ENCODE measurements at places on chromosomes 4 and X.

DNA sequence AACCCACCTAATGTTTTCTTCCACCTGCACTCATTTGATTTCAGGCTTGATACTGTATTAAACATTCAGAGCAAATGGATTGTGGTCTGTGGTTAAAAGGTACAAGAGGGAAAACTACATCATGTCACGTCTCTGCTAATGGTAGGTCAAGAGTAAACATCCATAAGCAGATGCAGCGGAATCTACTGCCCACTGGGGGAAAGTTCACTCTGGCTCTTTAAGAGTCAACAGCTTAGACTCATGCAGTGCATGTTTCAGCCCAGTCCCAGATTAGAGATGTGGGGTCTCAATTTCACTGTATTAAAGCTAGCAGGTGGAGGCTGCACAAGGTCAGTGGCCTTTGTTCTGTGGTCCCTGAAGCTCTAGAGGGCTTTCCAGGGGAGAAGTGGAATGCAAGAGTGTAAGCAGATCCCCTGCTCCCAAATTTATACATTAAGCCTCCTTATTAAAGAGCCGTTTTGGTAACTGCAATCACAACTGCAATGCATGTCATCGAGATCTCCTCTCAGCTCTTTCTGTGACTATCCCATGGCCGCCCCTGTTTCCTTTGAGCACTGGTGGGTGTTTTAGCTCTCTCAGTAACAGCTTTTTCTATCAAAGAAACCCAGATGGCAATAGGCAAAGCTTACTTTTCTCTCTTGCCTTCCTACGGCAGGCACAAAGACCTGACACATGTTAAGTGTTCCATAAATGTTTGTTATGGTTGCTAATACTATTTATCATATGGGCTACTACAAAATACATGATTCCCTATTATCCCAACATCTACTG is 53.4 kb downstream of the LDB2 start:
- no peak for DNase-seq

- no peak for DNase-seq
These were observed 85.9 kb downstream of the CLDN34 start for GRCh38 chrX:10052906-10053625.

GRCh38 chr4:68152411-68152810 is 22.7 kb upstream of the TMPRSS11F start:
- no peak for DNase-seq

DNA sequence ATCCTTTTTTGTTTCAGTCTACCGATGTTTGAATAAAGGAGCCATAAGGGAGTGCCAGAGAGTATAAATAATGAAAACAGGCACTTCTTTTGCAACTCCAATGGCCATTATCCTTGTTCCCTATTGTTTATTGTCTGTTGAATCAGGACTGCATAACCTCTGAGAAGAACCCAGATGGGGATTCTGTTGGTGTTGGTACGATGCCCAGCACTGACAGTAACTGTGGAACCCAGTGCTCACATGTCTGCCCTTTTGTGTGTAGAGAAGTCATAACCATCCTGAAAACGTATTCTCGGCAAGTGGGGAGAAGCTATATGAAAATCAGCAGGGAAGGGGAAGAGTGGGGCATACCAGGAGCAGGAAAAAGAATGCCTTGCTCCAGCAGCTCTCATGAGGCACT is 195.1 kb upstream of the EDNRA start:
- no peak for DNase-seq

- DNase-seq, result no peak
These were observed 5.2 kb downstream of the TLR3 start for GRCh38 chr4:186074189-186074588.

DNA sequence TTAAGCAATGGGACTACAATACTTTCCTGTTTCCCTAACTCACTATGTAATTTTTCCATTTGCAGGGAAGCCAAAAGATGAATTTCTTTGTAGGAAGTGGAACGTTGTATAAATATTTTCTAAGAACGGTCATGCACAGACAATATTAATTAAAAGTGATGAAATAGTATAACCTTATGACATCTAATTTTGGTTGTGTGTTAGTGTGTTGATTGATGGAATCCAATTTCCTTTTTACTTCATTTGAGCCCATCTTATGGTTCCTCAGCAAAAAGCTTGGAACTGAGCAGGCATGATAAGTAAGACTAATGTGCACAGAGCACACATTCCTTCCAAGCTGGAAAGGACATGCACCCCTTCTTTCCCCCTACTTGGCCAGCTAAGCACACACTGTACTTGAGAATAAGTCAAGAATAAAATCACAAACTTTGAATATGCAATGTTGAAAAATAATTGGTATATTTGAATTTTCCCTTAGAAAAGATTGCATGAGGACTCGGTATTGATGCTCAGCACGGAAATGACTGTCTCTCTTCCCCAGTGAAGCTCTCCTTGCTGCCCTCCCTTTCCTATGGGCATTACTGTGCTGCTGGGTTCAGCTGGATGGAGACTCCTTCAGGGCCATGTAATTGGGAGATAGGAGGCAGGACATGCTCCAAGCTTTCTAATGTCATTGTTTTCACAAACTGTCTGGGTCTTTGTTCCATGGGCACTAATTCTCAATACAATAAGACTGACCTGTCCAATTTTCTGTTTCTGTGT is 19.2 kb upstream of the PDLIM3 start:
- DNase-seq, result no peak

- DNase-seq, result no peak
These were observed 18.8 kb upstream of the ATOH1 start for GRCh38 chr4:93809773-93810172.

- DNase-seq, result no peak
These were observed 41.8 kb downstream of the SMS start for GRCh38 chrX:21982311-21982710.

- no peak for DNase-seq
These were observed 208.6 kb upstream of the TACR3 start for GRCh38 chr4:103928370-103928769.

DNA sequence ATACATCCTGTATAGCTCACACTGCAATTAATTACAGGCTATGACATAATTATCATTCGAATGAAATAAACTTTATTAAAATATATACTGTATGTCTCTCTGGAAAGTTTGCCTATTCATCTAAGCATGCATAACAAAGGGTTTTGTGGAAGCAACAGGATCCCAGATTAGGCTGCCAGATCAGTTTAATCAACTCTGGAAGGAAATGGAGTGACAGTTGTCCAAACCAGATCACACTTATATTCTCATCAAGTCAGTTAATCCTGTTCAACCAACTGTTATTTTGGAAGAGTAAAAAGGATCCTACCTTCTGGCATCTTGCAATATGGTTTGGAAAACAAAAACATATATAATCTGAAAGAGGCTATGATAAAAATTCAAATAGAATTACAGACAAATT is 312.2 kb downstream of the FAT4 start:
- DNase-seq, result no peak

DNA sequence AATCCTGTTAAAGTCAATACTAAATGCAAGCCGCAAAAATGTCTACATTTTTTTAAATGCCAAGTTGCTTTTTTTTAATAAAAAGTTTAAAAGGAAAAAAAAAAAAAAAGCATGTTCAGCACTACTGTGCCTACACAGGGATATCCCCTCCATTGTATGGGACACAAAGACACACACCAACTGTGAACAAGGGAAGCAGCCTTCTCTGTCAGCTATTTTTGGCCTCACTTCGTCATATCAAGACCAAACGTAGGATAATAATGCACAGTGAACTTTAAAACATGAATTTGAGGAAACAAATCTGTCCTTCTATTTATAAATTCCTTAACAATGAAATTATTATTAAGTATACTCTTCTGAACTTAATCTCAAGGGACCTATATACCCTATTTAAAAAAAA is 4.4 kb downstream of the FBXW7 start:
- DNase-seq, result no peak

DNA sequence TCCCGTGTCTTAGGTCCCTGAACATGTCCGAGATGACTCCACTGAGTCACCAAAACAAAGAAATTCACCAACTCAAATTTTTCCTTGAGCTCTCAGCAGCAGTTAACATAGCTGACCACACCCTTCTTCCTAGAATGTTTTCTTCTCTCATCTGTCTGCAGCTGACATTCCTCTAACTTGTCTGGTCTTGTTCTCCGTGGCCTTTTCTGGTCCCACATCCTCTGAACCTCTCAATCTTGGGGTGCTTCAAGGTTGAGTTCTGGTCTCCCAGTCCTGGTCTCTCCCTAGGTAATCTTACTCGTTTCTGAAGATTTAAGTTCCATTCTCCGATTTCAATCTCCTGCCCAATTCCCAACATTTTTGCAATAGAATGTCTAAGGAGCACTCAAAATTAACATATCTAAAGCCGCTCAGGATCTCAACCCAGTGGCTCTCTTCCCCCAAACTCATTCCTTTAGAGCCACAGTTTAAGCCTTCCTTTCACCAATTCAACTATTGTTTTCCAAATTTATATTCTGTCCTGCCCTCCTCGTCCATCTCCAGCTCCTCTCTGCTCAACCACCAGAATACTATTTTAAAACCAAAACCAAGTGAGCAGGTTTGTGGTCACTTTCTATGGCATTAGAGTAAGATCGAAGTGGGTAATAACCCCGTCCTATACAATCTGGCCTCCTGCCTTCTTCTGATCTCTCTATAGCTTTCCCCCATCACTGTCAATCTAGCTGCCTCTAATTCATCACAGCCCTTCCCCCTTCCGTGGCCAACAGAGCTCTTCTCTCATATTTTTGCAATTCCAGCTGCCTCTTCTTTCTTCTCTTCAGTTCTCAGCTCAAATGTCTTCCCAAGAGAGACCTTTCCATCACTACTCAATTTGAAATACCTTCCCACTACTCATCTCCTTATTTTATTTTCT is 1.2 kb downstream of the TRIML2 start:
- no peak for DNase-seq

DNA sequence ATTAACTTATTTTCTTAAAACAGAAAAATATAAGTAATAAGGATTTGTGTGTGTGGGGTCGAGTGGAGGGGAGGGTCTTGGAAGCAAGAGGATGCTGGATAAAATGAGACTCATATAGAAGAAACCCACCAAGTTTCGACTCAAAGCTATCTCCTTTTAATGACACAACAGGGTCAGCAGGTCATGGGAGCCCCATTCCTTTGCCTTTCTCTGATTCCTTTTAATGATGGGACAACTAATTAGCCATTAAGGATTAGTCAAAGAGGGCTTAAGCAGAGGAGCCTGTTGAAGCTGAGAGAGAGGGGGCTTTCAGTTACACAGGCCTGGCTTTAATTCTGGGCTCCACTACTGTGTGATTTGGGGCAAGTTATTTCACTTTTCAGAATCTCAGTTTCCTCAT is 102.8 kb downstream of the GPR50 start:
- no peak for DNase-seq

DNA sequence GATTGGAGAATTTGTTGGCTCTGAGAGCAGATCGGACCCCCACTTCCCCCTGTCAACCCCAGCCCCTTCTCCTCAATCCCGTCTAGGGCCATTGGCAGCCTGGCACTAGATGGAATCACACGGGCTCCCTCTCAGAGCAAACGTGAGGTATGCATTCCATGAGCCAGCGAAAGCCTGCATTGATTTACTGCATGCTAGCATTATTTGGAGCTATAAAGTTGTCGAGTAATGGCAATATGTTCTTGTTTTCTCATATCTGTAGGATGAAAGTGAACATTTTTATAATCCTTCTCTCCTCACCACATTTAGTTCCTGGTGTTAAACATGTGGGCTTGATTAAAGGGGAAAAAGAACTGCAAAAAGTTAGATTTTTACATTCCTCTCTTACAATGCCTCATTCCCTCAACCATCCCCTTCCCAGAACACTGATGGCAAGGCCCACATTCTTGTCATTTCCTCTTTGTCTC is 159.2 kb downstream of the SPRY1 start:
- DNase-seq, result no peak

- no peak for DNase-seq
These were observed 173.8 kb downstream of the IL15 start for GRCh38 chr4:141810038-141810711.

GRCh38 chr4:139849219-139849618 is 183.6 kb downstream of the MGST2 start:
- DNase-seq, result no peak

GRCh38 chr4:70713453-70714078 is 8.2 kb upstream of the RUFY3 start:
- no peak for DNase-seq

DNA sequence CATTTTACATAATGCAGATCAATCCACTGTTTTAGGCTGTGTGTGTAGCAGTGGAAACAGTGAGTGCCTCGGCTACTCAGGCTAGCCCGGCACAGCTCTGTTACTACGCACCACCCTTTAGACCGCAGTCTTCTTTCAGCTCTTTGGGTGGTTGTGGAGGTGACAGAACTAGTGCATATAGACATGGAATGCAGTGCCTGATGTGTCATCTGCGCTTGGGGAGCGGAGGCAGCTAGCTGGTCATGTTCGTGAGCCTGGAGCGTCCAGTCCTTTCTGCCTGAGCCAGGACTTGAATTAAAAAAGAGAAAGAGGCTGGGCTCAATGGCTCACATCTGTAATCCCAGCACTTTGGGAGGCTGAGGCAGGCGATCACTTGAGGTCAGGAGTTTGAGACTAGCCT is 4.8 kb downstream of the TBC1D14 start:
- DNase-seq, result no peak

GRCh38 chr4:109826719-109827118 is 1.1 kb upstream of the RRH start:
- no peak for DNase-seq

- no peak for DNase-seq
These were observed 17.7 kb downstream of the GUCY2F start for GRCh38 chrX:109464231-109464630.

DNA sequence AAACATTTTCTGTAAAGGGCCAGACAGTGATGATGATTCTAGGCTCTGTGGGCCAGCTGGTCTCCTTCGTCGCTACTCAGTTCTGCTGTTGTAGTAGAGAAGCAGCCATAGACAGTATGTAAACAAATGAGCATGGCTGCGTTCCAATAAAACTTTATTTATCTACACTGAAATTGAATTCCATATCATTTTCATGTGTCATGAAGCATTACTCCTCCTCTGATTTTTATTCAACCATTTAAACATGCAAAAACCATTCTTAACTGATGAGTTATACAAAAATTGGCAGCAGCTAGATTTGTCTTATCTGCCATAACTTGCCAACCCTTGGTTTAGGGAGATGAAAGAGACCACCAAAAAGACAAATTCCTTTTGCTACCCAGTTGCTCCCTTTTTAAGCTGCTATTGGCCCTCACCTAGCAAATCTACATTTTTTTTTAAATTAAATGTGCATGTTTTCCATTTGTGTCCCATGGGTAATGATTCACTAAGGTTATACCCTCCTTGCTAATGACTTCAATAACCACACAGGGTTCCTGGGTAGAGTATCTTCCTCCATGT is 309.9 kb downstream of the DHX15 start:
- DNase-seq, result no peak

DNA sequence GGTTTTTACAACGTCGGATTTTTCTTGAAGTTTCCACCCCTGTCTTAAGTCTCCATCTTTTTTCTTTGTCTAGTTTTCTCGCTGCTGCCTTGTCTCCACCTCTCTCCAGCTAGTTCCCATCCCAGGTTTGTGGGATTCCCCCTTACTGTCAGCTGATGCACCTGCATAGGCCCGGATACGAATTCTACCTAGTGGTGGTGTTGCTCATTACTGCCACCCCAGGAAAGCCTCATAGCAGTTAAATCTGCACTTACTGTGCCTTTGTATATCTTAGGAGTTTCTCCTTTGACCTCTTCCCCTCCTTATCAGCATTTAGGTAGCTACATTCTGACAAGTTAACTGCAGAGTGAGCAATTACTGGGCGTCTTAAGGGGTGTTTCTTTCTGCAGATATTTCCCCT is 1693.1 kb upstream of the TENM3 start:
- DNase-seq, result no peak
